ENCODE measurements at places on chromosomes 1 and 21.

DNA sequence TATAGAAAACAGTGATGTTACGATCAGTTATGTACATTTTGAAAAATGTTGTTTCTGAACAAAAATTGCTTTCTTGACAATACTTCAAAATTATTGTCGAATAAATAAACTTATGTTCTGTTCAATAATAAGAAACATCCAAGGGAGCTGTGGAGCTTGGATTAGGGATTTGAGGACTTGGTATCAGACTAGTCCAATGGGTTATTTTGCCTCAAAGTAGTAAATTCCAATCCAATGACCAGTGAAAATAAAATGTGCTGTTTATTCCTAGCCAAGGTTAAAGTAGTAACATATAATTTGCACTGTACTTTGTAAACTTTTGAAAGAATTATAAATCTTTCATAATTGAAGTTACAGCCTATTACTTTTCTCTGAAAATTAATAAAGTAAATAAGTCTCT is 79.1 kb upstream of the IVNS1ABP start:
- DNase-seq = no peak

DNA sequence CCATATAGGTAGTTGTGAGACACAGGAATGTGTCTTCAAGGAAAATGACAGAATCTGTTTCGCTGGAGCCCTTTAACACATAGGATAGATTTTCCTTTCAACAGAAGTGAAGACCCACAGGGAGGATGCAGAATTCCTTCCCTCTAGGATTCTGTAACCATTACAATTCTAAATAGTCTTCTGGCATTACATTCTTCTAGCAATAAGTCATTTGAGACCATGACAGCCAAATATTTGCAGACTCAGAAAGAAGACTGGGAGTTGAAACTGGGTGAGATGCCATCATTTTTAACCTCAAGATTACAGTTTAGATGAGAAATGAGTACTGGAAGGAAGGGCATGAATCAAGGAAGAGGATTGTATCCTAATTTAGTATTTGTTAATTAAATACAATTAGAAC is 61.6 kb downstream of the ZBTB18 start:
- DNase-seq = no peak

- DNase-seq = no peak
Observed at GRCh38 chr1:160009801-160010200, 22.0 kb downstream of the PIGM start.

DNA sequence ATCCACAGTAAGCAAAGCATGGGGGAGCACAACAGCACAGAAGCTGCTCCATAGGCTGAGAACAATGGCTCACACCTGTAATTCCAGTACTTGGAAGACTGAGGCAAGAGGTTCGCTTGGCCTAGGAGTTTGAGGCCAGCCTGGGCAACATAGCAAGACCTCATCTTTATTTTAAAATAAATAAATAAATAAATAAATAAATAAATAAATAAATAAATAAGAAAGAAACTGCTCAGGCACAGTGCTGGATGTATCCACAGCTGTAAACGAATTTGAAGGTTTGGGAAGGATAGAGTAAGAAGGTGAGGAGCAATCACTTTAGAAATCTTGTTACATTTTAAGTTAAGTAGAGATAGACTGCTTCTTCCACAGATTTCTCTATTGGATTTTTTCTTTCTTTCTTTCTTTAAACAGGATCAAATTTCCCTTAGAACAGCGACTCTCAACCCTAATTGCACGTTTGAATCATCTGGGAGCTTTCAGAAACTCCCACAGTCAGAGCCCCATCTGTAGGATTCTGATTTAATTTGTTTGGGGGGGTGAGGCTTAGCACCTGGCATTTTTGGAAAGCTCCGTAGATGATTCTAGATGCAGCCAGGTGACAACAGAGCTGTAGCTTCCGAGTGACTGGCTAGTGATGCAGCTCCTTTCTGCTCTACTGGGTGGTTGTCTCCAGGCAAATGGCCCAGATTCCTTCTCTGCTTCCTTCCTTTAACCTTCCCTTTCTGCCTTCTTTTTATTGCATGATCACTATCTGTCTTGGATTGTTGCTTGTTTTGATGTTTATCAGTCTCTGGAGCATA is 53.5 kb downstream of the S1PR1 start:
- no peak for DNase-seq

DNA sequence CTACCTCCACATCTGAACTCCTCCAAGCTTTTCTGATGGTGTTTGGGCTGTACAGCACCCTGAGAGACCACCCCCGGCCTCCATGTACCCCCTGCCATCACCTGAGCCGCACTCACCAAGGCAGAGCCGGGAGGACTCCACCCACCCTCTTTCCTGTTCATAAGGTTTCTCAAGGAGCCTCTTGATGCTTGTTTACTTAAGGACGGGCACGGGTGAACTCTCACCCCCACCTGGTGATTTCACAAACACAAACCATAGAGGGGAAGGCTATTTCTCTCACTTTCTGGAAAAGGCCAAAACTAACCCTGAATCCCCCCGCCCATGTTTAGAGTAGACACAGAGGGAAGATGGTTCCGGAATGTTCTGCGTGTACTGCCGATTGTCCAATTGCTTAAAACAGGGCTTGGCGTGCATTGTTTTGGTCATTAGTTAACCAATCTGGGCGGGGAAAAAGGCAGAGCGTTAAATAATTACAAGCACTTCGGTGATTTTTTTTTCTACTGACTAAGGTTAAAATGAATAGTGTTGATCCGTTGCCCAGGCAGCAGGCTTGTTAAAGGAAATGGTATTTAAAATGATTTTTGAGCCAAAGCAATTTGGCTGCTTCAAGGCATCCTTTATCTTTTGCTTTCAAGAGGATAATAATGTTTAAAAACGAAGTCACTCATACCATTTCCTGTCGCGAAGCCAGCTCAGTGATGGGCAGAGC is 279.8 kb upstream of the VAMP3 start:
- no peak for DNase-seq

- DNase-seq = no peak
Observed at GRCh38 chr21:34693192-34693810, 24.5 kb downstream of the CLIC6 start.

DNA sequence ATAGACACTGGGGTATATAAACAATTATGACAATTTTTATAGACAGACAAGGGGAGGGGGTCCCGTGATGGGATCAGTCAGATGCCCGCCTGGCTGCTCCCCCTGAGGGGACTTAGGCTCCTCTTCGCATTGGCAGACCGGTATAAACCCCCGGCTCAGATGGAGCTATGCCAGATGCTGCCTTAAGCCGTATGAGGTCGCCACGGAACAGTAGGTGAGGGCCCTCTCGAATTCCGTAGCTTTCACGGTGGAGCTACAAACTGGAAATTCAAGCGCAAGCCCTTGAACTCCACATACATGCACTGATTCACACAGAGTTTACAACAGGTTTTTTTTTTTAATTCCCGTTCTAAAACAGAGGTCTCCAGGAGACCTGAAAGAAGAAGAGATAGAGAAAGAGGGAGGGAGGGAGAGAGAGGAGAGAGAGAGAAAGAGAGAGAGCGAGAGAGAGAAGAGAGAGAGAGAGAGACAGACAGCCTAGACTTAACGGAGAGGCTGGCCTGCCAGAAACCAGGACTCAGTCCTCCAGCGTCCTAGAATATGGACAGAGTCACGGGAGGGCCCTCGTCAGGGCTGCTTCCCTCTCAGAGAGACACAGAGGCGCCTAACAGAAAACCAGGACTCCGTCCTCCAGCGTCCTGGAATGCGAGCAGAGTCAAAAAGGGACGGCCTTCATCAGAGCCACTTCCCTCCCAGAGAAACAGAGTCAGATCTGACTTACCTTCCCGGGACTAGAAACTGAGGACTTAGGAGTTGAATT is 24.4 kb upstream of the TMEM54 start:
- no peak for DNase-seq

- no peak for DNase-seq
Observed at GRCh38 chr21:44078411-44078981, 28.7 kb upstream of the PWP2 start.

DNA sequence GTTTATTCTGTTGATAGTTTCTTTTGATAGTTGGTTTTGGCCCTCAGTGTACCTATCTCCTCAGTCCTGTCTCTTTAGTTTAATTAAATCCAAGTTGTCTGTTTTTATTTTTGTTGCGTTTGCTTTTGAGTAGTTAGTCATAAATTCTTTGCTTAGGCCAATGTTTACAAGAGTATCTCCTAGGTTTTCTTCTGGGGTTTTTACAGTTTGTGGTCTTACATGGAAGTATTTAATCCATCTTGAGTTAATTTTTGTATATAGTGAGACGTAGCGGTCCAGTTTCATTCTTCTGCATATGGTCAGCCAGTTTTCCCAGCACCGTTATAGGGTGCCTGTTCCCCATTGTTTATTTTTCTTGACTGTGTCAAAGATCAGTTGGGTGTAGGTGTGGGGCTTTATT is 139.4 kb downstream of the POU2F1 start:
- DNase-seq = no peak
